DMS153 (cell line): ENCODE measurements at places on chromosomes 7 and 10.
A peak's percentile ranks its signal among the peaks of the same experiment; 100 is the strongest.

DNA sequence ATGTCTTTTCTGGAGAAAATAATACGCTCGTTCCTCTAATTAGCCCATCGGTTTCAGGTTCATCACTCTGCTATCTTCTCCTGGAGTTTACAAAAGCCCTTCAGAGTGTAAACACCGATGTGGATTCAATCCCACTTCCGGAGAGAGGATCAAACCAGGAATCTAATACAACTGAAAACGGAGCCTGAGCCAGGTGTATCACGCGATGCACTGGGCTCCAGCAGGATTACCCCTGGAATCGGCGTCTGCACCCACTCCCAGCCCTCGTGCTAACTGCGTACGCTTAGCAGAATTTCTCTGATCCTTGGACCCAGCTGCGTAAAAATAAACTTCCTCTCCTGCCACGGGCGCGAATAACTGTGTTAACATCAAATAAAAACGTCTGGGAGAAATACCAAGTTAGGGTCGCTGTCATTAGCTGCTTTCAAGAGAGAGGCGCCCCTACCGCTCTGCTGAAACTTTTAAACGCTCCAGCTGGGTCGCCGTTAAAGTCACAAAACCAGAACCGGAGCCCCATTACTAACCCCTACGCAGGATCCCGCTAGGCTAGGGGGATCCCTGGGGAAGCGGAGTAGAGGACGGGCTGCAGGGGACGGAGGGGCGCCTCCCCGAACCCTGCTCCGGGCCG is 502 bp downstream of the ZNF3 start:
- DNase-seq: peak; percentile 33

GRCh38 chr10:58576751-58577436 is 64.2 kb downstream of the BICC1 start:
- no peak for DNase-seq

GRCh38 chr7:82410461-82410860 is 33.1 kb downstream of the CACNA2D1 start:
- peak; percentile 78 for DNase-seq

- DNase-seq: no peak
Observed at GRCh38 chr10:12687996-12688395, 313.5 kb downstream of the CCDC3 start.

- no peak for DNase-seq
Observed at GRCh38 chr10:98272656-98273055, 4.7 kb upstream of the LOXL4 start.

GRCh38 chr7:148706368-148706767 is 7.7 kb downstream of the CUL1 start:
- DNase-seq: no peak

DNA sequence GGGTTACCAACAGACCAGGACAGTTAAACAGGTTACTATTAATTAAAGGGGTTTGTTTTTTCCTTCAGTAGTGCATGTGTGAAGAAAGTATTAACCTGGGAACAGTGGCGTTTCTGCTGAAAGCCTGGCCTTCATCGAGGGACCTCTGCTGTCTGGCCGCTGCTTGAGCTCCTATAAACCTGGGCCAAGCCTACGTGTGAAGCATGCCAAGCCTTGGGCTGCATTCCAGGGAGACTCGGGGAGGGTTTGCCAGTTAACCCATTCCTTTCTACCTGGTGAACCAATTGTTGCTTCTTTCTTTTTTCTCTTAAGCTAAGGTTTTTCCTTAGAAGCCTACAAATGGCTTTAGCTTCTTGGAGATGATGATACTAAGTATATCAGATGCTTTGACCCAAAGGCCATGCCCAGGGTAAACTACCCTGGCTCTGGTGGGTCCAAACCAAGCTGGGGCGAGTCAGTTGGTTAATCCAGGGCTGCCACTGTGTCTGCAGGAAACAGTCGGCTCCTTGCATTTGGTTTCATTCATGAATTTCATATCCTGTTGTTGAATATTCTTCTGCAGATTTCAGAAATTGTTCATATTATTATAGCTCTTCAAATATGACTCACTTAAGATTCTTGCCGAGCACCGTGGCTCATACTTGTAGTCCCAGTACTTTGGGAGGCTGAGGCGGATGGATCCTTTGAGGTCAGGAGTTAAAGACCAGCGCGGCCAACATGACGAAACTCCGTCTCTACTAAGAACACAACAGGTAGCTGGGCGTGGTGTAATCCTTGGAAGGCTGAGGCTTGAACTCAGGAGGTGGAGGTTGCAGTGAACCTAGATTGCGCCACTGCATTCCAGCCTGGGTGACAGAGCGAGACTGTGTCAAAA is 23.8 kb downstream of the PFKP start:
- no peak for DNase-seq

DNA sequence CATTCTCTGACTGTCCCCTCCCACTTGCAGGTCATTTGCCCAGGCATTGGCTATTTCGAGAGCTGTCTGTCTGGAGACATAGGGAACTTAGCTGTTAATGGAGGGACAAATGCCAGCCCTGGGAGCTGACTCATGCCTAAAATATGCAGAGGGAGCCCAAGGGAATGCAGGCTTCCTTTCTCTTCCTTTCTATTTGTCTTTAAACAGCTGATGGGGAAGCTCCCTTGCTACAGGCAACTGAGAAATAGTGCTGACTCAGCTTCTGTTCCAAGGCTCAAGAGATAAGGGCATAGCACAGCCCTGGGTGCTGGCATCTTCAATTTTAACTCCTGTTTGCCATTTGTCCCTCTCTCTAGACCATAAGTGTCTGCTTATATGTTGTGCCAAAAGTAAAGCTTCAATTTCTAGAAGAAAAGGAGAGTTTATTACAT is 82.7 kb upstream of the C1GALT1 start:
- peak; percentile 76 for DNase-seq

DNA sequence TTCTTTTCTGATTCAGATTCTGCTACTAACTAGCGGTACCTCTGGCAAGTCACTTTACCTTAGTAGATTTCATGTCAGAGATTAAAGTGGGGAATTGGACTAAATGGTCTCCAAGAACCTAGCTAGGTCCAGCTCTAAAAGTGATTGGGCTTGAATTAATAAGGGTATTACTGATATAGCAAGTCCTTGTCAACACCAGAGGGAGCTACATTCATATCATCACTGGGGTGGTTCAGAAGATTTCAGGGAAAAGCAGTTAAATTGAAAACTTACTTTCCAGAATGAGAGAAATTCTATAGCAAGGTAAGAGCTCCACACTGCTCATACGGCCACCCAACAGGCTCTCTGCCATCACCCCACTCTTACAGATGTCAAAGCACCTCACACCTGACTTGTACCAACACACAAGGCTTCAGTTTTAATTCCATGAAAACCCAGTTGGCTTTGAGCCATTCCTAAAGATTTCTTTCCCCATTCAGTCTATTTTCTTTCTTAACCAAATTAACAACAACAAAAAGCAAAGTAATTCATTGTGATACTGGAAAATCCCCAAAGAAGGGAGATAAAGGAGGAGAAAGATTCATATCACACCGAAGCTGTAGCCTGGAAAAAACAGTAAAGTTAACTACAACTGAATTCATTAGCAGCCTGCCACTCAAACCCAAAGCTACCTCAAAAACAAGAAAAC is 38.0 kb upstream of the SPOCK2 start:
- no peak for DNase-seq

DNA sequence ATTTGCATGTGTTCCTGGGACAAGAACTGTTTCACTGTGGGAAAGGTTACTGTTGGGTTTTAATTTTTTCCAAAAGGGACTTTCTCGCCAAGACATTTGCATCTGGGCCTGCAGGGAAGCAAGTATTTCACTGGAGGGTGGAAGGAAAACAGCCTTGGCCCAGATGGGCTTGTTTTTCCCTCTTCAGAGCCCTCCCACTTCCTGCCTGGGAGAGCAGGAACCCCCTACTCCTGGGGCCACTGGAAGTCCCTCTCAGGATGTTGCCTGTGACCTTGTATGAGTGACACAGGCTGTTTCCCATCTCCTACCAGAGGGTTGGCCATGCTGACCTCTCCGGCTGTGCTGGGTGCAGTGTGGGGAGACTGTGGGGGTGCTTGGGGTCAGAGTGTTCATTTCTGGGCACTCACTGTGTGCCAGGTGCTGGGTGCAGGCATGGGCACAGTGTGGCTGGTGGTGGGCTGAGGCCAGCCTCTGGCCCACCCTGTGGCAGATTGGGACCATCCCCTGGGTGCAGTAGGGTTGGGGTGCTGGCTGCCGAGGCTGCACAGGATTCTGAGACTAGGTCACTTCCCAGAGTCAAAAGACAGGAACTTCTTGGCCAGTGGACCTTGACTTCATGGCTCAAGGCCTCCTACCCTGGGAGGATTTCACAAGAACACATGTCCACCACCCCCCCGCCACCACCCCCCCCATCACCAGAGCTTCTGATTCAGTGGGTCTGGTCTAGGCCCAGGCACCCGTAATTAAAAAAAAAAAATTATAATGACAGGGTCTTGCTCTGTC is 10.2 kb downstream of the TSPAN15 start:
- DNase-seq: no peak
